ENCODE measurements at places on chromosomes 16 and 17. TPM values are rescaled to one million over a fixed set of nuclear protein-coding genes. Genes with fewer than 3 reads are reported as not detected.

HCRT gene
- 0.47 TPM for total RNA-seq

GRCh38 chr17:55435408-55435807 lies 13.8 kb upstream of the MMD start:
- DNase-seq: no peak

DNA sequence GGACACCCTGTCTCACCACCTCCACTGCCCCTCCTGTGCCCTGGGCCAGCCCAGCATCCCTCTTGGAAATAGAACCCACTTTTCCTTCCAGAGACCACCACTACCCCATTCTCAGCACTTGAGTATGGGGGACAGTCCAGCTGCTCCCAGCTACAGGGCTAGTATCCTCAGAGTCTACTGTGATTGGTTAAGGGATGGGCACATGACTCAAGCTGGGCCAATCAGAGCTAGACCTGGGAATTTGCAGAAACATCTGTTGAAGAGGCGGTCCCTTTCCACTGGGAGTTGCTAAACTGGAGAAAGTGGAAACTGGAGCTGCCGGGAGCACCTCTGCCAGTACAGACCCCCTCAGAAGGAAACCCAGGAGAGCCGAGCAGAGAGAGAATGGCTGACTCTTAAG lies 156.6 kb downstream of the GSG1L start:
- no peak for DNase-seq

DNA sequence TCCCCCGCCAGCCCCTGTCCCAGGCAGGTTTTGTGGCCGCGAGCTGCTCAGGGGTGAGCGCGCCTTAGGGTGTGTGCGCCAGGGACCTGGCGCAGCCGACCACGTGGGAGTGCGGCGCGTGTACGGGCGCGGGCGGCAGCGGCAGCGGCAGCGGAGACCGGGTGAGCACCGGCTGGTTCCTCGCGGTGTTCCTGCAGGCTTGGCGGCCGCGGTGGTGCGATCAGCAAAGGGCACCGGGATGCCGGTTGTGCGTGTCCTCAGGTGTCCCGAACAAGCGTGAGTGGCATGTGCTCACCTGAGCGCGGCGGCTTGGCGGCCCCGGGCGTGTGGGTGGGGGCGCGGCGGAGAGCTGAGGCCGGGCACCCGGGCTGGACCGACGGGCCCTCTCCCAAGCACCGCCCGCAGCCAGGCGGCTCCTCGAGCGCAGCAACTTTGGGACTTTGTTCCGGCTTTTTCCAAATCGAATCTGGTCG lies 381 bp upstream of the HSD11B2 start:
- DNase-seq: no peak

DNA sequence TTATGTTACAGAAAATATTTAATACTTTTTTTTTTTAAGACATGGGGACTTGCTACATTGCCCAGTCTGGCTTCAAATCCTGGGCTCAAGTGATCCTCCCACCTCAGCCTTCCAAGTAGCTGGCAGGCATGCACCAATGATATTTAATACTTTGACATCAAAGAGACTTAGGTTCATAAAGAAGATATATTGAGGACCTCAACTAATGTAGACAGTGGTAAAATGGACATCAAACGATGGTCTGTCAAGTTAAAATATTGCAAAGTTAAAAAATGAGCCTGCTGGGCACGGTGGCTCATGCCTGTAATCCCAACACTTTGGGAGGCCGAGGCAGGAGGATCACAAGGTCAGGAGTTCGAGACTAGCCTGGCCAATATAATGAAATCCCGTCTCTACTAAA lies 8.7 kb downstream of the TEFM start:
- DNase-seq: no peak

GRCh38 chr17:48644910-48645557 lies 18.9 kb upstream of the HOXB9 start:
- DNase-seq: no peak

GRCh38 chr16:57711993-57712392 lies 17.4 kb downstream of the DRC7 start:
- no peak for DNase-seq

GRCh38 chr16:85111184-85111583 lies 1.1 kb downstream of the CIBAR2 start:
- no peak for DNase-seq

GRCh38 chr17:59178266-59178985 lies 22.9 kb downstream of the PRR11 start:
- DNase-seq: no peak

GRCh38 chr16:28491230-28491969 lies 474 bp downstream of the CLN3 start:
- peak; percentile 41 for DNase-seq

DNA sequence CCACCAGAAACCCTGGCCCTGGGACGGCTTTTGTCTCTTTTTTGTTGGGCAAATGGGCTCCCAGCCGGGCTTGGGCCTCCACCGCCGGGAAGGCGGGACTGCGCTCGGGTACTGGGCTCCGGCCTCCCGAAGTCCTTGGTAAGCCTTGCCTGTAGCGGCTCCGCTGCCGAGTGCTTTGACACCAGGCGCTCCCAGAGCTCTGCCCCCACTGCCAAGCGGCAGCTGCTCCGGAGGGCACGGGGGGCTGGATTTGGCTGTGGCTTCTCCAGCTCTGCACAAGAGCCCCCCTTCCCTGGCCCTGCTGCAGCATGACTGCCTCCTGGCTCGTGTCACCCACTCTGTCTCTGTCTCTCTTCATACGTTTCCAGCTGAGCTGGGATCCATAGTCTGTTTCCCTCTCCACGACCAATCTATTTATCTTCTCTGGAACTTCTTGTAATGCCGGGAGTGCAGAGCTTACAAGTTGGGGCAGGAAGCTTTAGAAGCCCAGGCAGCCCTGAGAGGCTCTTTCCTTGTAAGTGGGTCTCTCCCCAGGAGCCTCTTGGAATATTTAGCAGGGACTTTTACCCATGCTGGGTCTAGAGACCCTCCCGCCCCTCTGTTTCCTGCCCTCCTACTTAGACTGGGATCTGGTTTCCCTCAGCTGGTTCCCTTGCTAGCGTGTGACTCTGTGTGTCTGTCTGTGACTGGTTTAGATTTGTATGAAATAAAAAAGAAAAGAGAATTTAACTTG lies 246.9 kb upstream of the GSE1 start:
- no peak for DNase-seq
